Caco-2 (cell line): ENCODE measurements at places on chromosomes 13 and 19. TPM values are rescaled to one million over a fixed set of nuclear protein-coding genes. Genes with fewer than 3 reads are reported as not detected.

The KLF16 gene
- total RNA-seq = 26.5 and 26.8 TPM in 2 replicates

The KIR3DL1 gene
- not detected in 2 replicates for total RNA-seq

The ADPRHL1 gene
- 4.9 and 5.8 TPM in 2 replicates for total RNA-seq

DNA sequence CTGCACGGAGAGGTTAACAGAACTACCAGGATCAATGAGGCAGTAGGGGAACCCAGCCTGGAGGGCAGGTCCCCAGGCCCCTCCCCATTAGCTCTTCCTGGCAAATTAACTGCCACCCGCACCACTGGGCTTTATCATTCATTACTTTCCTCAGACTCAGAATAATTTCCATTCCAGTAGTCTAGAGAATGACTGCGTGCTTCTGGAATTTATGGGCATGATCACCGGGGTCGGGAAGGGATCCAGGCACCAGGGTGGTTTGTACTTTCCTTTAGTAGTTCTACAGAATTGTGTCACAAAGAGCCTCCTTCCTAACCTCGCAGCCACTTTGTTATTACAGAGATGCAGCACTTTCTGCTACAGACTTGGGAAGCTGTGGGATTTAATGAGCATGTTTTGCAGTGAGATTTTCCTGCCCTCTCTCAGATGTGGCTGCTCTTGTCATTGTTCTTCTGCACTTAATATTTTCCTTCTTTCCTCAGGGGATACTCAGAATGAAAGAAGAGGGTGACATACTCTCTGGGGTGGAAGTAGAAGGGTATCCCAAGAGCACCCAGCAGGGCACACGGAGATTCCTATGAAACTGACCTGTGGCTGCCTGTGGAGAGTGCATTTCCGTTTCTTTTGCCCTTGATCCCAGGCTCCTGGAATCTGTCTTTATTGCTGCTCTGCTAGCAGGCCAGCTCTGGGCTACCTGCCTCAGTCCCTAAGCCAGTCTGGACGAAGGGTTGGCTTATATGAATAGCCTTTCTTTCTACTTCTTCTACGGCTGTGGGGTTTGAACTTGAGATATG, 285.0 kb upstream of the SLC10A2 start:
- peak; percentile 16 for DNase-seq
- H3K27ac ChIP-seq = peak overlapping the region; percentile 77
- H3K27me3 ChIP-seq = no peaks in the 10 kb centered on the region
- H3K4me3 ChIP-seq = no peak overlapping the region
- H3K36me3 ChIP-seq = no peaks in the 10 kb centered on the region

- H3K27me3 ChIP-seq = no peaks in the 10 kb centered on the region
- no peaks in the 10 kb centered on the region for H3K36me3 ChIP-seq
- no peak overlapping the region for H3K4me3 ChIP-seq
- no peak overlapping the region for H3K27ac ChIP-seq
- no peaks in the 10 kb centered on the region for H3K4me1 ChIP-seq
- peak; percentile 39 for DNase-seq
These were observed 39.4 kb downstream of the ZNF136 start for GRCh38 chr19:12202250-12202649.

DNA sequence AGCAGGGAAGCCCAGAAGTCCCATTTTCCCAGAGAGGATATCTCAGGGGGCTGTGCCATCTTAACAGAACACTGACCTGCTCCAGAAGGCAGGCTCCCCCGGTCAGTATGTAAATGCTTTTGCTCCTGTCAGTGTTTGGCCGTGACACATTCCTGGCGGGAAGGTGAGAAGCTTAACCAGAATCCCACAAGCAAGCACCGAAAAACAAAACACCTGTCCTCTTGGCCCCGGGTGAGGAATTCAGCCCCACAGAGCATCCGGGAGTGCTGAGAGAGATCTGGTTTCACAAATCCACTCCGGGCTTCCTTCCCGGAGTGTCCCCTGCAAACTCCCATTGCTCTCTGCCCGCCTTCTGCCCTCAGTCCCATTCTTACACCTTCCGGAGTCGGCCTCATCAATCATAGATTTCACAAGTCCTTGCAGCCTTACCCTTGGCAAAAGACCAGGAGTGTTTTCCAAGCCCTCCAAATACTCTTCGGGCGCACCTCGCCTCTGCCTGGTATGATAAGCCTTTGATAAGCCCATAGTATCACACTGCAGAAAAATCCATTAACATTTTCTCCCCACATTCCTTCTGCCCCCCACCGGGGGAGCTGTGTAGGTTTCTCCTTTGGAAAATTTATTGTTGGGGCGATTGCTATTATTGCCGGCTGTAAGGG, 12.2 kb downstream of the TPM4 start:
- H3K27me3 ChIP-seq = no peaks in the 10 kb centered on the region
- peaks cover 52% of the 10 kb centered on the region for H3K4me1 ChIP-seq
- DNase-seq = no peak
- peaks cover 8% of the 10 kb centered on the region for H3K36me3 ChIP-seq
- no peak overlapping the region for H3K4me3 ChIP-seq

GRCh38 chr13:31100721-31101120, 61.0 kb downstream of the HSPH1 start:
- DNase-seq = no peak
- H3K4me3 ChIP-seq = no peak overlapping the region
- H3K27me3 ChIP-seq = no peaks in the 10 kb centered on the region; the same call in 1 of the 2 replicates
- no peaks in the 10 kb centered on the region for H3K4me1 ChIP-seq
- no peak overlapping the region for H3K27ac ChIP-seq
- H3K36me3 ChIP-seq = no peaks in the 10 kb centered on the region

DNA sequence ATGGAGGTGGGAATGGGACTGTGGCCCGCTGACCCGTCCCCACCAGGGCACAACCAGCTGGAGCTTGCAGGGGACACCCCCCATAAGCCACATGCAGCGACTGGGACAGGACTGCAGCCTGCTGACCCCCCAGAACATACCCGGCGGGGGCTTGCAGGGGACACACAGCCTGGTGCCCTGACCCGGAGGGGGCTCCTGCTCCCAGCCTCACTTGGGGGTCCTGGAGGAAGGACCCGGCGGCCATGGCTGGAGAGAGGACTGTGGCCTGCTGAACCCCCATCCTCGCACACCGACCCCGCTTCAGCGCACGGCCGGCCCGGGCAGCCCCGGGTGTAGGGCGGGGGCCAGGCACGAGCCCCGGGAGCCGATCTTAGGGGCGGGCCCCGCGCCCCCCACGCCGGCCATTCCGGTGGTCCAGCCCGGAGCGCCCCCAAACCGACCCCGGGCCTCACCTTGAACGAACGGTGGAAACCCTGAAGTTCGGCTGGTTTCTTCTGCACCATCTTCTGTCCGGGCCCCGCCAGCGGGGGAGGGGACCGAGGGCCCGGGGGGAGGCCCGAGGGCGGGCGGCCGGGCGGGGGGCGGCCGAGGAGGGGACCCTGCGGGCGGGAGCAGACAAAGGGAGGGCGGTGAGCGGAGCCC, 574 bp downstream of the MKNK2 start:
- peaks cover 15% of the 10 kb centered on the region for H3K4me1 ChIP-seq
- H3K27ac ChIP-seq = peak overlapping the region; percentile 91
- H3K4me3 ChIP-seq = peak overlapping the region; percentile 96
- DNase-seq = no peak

DNA sequence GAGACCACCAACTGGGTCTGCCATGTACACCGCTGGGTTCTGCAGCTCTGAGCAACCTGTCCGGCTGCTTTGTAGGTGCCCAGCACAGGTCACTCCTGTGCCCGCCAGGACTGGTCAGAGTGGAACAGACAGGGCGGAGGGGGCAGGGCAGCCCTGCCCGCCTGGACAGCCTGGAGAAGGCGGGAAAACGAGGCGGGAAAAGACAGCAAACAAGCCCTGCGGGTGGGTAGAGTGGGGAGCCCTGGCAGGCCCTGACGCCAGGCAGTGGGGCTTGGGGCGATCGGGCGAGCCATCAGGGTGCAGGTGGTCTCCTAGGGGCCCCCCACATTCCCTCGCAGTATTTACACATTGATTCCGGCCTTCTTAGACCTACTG, 533 bp upstream of the UHRF1 start:
- H3K27ac ChIP-seq = peak overlapping the region; percentile 22
- peak overlapping the region; percentile 84; the same call in 1 of the 2 replicates for H3K4me3 ChIP-seq
- peaks cover 20% of the 10 kb centered on the region for H3K4me1 ChIP-seq
- DNase-seq = no peak
- no peaks in the 10 kb centered on the region for H3K27me3 ChIP-seq
- H3K36me3 ChIP-seq = no peaks in the 10 kb centered on the region

- H3K4me1 ChIP-seq = peaks cover 13% of the 10 kb centered on the region
- H3K27ac ChIP-seq = no peak overlapping the region
- H3K4me3 ChIP-seq = no peak overlapping the region
- peak; percentile 80 for DNase-seq
- H3K27me3 ChIP-seq = no peaks in the 10 kb centered on the region
- no peaks in the 10 kb centered on the region for H3K36me3 ChIP-seq
These were observed 10.3 kb downstream of the EHD2 start for GRCh38 chr19:47723581-47723940.

- no peak overlapping the region for H3K4me3 ChIP-seq
- DNase-seq = no peak
- no peaks in the 10 kb centered on the region for H3K27me3 ChIP-seq
- H3K4me1 ChIP-seq = no peaks in the 10 kb centered on the region
- no peaks in the 10 kb centered on the region for H3K36me3 ChIP-seq
- no peak overlapping the region for H3K27ac ChIP-seq
These were observed 19.7 kb downstream of the ZNF433 start for GRCh38 chr19:12015753-12016116.

GRCh38 chr19:56193981-56194640, 3.5 kb downstream of the ZSCAN5B start:
- H3K27me3 ChIP-seq = no peaks in the 10 kb centered on the region
- no peak overlapping the region for H3K27ac ChIP-seq
- no peak overlapping the region for H3K4me3 ChIP-seq
- DNase-seq = no peak
- no peaks in the 10 kb centered on the region for H3K4me1 ChIP-seq

GRCh38 chr13:93173654-93174053, 53.0 kb upstream of the GPC6 start:
- H3K27me3 ChIP-seq = no peaks in the 10 kb centered on the region
- no peaks in the 10 kb centered on the region for H3K4me1 ChIP-seq
- H3K36me3 ChIP-seq = no peaks in the 10 kb centered on the region
- no peak overlapping the region for H3K4me3 ChIP-seq

- no peak overlapping the region for H3K27ac ChIP-seq
- no peaks in the 10 kb centered on the region for H3K27me3 ChIP-seq
- no peaks in the 10 kb centered on the region for H3K4me1 ChIP-seq
- no peak for DNase-seq
- H3K36me3 ChIP-seq = no peaks in the 10 kb centered on the region
These were observed 24.3 kb downstream of the ZNF90 start for GRCh38 chr19:20102097-20102496.

DNA sequence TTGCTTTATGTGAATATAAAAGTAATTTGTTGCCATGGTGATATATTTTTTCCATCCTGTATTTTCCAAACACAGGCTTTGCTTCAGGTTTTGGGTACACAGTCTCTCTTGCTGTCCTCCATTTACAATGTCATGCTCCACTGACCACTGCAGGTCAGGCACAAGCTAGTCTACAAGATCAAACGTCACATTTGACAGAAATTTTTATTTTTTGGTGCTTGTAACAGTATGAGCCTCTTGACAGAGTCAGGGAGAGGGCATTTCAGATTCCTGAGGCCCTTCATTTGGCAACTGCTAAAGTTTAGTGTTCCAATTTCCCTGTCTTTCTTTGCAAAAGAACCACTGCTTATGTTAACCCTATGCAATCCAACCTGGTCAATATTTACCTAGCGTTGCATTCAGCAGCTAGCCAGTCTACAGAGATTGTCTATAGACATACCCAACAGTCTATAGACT, 175.0 kb downstream of the RFC3 start:
- no peaks in the 10 kb centered on the region for H3K4me1 ChIP-seq
- H3K27me3 ChIP-seq = no peaks in the 10 kb centered on the region
- no peak overlapping the region for H3K27ac ChIP-seq
- no peak for DNase-seq
- H3K4me3 ChIP-seq = no peak overlapping the region
